ENCODE measurements at places on chromosomes 1 and 21. TPM values are rescaled to one million over a fixed set of nuclear protein-coding genes. Genes with fewer than 3 reads are reported as not detected.

The SH3BGR gene
- polyA plus RNA-seq = not detected

The C1orf94 gene
- not detected for polyA plus RNA-seq

The PIGR gene
- not detected for polyA plus RNA-seq

The CAMK2N1 gene
- 3.1 TPM for polyA plus RNA-seq

The MAP3K7CL gene
- polyA plus RNA-seq = 6.1 TPM

The LDLRAD1 gene
- polyA plus RNA-seq = not detected

The DCDC2B gene
- not detected for polyA plus RNA-seq

The MCOLN2 gene
- polyA plus RNA-seq = not detected

The TAL1 gene
- polyA plus RNA-seq = 36.7 TPM

The ERG gene
- 202 TPM for polyA plus RNA-seq

The COL11A1 gene
- polyA plus RNA-seq = not detected

The AADACL3 gene
- polyA plus RNA-seq = not detected

The UMODL1 gene
- not detected for polyA plus RNA-seq

The STYXL2 gene
- polyA plus RNA-seq = not detected

The CFHR1 gene
- polyA plus RNA-seq = 0.13 TPM

The UAP1 gene
- polyA plus RNA-seq = 30.6 TPM

The OR2L5 gene
- not detected for polyA plus RNA-seq

The VANGL2 gene
- not detected for polyA plus RNA-seq

The HMGCS2 gene
- not detected for polyA plus RNA-seq

The MYBPHL gene
- polyA plus RNA-seq = not detected

The PRR9 gene
- not detected for polyA plus RNA-seq

The HUNK gene
- not detected for polyA plus RNA-seq

The SPSB1 gene
- polyA plus RNA-seq = 66.7 TPM
